ENCODE measurements at places on chromosomes 4 and X.

- DNase-seq = no peak
Measured at GRCh38 chr4:38381788-38382187, 282.2 kb upstream of the KLF3 start.

DNA sequence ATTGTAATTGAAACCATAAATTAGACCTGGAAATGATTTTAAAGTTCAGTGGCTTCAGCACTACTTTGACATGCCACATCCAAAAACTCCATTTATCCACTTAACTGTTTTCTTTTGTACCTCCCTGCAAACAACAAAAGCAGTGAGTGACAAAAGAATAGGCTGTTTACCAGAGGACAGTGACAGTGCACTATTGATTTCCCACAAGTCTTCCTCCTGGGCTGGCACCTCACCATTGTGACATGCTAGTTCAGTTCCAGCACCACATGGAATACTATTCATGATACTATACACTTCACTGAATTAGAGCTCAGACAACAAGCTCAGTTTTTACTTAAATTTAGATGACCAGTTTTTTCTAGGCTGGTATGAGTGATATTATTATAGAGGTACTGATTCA is 29.3 kb downstream of the MOSPD2 start:
- no peak for DNase-seq

GRCh38 chrX:39487166-39487968 is 610.4 kb downstream of the BCOR start:
- no peak for DNase-seq

- no peak for DNase-seq
Measured at GRCh38 chr4:124191329-124191728, 521.2 kb downstream of the ANKRD50 start.

DNA sequence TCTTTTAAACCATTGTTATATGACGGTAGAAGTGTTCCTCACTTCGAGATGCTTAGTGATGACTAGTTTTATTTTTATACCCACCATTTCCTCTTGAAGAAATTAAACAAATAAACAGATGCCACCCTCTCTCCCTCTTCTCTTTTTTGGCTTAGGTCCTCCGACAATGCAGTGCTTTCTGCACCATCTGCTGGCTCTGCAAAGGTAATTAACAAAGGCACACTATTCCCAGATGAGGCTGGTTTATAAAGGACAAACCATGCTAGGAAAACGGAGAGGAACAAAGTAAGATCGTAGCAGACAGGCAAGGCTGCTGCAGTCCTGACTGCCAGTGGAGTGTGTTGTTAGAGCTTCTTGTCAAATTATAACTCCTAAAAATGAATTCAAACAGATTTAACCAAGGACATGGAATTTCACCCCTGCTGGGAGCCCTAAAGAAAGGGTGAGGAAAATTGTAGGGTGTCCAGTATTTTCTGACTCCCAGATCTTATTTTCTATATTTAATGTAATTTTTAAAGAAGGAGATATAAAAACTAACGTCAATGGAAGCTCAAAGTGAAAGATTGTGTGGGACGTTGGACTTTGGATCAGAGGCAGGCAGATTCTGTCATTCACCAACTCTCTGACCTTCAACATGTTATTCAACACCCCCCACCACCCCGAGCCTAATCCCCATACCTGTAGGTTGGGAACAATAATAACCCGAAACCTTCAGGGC is 142.1 kb downstream of the CPEB2 start:
- no peak for DNase-seq

- no peak for DNase-seq
Measured at GRCh38 chrX:32530802-32531403, 680.4 kb downstream of the DMD start.

GRCh38 chr4:24334906-24335305 is 249.4 kb downstream of the DHX15 start:
- DNase-seq = no peak

- DNase-seq = no peak
Measured at GRCh38 chrX:40272141-40272540, 174.4 kb upstream of the BCOR start.

DNA sequence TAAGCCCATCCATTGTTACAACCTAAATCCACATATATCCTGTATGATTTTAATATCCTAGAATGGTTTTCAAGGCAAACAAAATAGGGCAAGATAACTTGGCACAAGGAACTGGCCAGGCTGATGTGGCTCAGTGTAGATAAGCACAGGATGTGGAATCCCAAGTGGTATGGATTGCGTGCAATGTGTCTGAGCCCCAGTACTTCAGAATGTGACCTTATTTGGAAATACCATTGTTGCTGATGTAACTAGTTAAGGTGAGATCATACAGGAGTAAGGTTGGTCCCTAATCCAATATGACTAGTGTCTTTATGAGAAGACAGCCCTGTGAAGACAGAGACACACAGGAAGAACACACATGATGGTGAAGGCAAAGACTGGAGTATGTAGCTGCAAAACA is 72.4 kb downstream of the IL21 start:
- no peak for DNase-seq

DNA sequence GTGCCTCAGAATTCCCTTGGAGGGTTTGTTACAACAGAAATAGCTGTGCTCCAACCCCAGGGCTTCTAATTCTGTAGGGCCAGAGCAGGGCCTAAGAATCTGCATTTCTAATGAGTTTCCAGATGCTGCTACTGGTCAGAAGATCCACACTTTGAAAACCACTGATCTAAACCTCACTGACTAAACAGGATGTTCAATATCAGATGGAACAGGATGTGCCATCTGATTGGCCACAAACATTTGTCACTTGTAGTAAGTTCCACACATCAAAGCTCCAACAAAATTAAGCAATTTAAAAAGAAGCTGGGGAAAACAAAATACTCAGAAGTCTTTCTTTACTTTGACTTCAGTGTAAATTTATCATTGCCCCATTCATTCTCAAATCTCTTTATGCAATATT is 14.3 kb downstream of the CASK start:
- DNase-seq = no peak

- DNase-seq = no peak
Measured at GRCh38 chr4:54728368-54728767, 70.6 kb downstream of the KIT start.

GRCh38 chr4:45100956-45101818 is 374.8 kb upstream of the GNPDA2 start:
- DNase-seq = no peak

DNA sequence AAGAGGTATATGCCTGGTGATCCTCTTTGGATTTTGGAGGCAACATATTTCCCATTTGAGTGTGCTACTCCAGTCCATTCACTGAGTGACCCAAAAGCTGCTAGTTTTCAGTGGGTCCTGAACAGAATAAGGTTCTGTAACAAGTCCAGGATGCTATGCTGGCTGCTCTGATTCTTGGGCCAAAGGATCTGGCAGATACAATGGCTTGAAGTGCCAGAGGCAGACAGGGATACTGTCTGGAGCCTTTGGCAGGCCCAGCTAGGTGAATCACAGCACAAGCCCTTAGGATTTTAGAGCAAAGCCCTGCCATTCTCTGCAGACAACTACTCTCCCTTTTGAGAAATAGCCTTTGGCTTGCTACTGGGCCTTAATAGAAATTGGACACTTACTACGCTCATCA is 40.6 kb downstream of the DCHS2 start:
- DNase-seq = no peak

DNA sequence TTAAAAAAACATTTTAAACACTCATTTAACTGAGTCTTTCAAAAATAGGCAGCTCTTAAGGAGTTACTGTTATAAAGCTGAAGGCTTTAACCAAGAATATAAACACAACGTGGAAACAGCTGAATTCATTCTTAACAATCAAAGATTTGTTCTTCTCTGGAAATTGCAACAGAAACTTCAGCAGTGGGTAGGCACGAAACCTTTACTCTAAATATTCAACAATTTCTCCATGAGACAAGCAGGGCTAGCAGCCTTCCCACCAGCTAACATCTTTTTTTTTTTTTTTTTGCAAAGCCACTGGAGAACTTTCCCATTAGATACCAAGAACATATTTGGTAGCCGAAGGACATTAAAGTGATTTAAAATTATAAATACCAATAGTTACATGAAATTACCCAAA is 78.2 kb upstream of the PRSS48 start:
- no peak for DNase-seq

DNA sequence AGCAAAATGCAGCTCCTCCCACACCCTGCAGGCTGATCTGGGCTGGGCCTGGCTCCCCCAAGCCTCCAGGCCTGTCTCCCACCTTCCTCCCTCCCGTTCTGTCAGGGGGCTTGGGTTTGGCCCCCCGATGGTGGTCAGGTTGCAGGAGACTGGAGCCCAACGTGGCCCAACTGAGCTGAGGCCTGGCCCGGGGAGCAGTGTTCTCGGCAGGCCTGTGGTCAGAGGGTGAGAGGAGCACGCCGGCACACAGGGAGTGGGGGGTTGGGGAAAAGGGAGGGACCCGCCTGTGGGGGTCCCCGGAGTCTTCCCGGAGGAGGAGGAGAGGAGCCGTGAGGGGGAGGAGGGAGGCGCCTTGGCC is 43.2 kb upstream of the NKX1-1 start:
- no peak for DNase-seq

DNA sequence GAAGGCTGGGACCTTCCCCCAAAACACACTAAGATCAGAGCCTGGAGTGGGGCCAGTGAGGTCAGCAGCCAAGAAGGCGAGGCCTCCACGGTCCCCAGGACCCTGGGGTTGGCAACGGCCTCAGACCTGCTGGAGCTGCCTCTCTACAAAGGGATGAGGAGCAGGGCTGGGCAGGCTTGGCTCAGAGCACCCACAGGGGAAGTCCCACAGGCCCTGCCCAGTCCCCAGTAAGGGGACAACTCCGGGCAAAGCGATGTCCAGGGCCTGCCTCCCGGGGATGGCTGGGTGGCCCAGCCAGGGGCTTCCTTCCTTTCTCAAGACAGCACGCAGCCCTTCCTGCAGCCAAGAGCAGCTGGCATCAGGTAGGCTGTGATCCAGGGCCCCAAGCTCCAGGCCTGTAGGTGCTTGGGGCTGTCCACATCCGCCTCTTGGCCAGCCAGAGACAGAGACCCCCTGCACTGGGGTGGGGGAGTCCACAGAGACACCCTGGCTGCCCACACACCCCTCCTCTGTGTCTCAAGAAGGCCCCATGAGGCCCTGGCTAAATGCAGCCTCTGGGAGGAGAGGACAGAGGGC is 5.7 kb downstream of the MXD4 start:
- peak; percentile 60 for DNase-seq

GRCh38 chrX:112877771-112878173 is 37.1 kb upstream of the AMOT start:
- no peak for DNase-seq

- DNase-seq = no peak
Measured at GRCh38 chr4:26782168-26782829, 78.3 kb upstream of the STIM2 start.

GRCh38 chr4:83757121-83757621 is 221.3 kb downstream of the GPAT3 start:
- DNase-seq = no peak

DNA sequence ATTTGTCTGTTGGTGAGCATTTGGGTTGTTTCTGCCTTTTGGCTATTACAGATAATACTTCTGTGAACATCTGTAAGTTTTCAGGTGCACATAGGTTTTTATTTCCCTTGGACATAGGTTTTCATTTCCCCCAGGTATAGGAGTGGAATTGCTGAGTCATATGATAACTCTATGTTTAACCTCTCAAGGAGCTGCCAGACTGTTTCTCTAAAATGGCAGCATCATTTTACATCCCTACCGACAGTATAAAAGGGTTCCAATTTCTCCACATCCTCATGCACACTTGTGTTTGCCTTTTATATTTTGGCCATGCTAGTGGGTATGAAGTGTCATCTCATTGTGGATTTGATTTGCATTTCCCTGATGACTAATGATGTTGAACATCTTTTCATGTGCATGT is 53.5 kb downstream of the TMEM164 start:
- DNase-seq = no peak

DNA sequence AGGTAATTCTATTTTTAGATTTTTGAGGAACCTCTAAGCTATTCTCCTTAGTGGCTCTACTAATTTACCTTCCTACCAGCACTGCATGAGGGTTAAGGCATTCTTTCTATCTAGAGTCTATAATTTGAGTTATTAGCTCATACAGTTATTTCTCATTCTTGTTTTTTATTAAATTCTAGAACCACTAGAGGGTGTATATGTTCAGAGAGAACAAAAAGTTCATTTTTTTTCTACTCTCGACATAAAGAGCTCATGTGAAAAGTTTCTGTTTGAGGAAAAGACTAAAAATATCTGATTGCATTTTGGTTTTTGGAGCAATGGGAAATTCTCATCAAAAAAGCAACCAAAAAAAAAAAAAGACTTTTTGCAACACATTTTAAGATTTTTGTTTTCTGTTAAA is 57.0 kb upstream of the LRAT start:
- DNase-seq = no peak

GRCh38 chrX:24242649-24243175 is 71.2 kb downstream of the SUPT20HL2 start:
- DNase-seq = peak; percentile 80

DNA sequence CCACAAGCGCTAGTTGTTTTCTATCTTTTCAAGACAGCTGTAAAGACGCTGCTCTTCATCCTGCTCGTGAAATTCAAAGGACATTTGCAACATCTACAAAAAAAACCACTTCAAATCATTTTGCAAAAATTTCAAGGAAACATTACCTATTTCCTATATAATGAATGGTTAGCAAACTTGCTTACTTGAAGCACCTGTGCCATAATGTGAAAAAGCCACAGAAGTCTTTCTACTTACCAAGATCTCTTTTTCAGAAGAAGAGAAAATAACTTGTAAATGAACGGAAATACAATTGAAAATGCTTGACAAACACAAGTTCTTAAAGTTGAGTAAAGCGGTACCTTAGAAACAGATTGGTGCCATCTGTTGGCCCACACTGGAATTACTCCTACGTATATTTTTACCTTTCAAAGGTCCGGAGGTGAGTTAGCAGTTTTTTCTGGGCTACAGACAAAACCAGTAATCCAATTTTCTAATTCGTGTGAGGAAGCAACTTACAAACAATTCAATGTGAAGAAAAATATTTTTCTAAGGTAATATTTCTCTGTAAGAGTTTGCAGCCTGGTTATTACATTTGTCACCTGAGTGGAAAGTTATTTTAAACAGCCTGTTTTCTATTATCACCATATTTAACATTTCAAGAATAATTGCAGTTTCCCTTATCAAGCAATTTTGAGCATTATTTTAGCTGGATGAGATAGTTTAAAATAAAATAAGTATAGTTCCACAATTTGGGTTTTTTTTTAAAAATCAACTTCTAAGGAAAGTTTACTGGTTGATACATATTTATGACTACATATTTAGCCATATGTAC is at the start of gene TLR6:
TSS of gene TLR6 (minus strand) at position 294 of the 814 bp plus-strand sequence. CDS start 27,344 bp downstream, outside the sequence.
- DNase-seq = no peak

GRCh38 chrX:124605511-124605910 is 259.1 kb downstream of the SH2D1A start:
- DNase-seq = no peak

DNA sequence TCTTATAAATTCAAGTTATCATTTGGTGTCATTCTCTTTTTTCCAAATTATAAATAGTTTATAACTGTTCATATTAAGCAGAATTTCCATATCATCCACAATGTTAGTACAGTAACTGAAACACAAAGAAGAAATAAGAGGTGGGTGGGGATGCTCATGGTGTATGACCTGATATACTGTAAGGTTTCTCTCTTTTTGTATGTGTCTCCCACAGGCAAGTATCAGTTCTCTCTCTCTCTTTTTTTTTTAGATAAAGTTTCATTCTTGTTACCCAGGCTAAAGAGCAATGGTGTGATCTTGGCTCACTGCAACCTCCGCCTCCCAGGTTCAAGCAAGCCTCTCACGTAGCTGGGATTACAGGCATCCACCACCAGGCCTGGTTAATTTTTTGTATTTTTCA is 43.7 kb upstream of the UGT2A3 start:
- no peak for DNase-seq

- DNase-seq = no peak
Measured at GRCh38 chr4:24780936-24781495, 14.4 kb upstream of the SOD3 start.
